Kasumi-1 (cell line): ENCODE measurements at places on chromosomes 2 and 18.

DNA sequence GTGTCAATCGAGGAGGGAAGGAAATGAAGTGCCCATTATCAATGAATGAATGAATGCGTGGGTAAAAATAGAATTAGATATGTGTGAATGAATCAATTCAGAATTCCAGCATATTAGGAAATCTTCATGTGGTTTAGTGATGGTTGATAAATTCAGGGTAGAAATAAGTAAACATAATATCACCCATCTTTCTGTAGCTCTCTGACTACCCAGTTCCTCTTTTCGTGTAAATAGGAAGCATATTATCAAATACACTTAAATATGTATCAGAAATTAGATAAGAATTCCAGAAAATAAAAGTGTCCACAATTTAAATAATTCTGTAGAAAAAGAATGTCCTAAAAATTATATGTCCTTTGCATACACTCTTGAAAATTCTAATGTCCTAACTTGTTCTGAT, 552.9 kb upstream of the LRATD1 start:
- no peak for DNase-seq

- no peak for DNase-seq
Observed at GRCh38 chr2:202099515-202099914, 26.5 kb downstream of the KIAA2012 start.

- DNase-seq, result no peak
Observed at GRCh38 chr2:224613543-224614286, 28.6 kb upstream of the CUL3 start.

DNA sequence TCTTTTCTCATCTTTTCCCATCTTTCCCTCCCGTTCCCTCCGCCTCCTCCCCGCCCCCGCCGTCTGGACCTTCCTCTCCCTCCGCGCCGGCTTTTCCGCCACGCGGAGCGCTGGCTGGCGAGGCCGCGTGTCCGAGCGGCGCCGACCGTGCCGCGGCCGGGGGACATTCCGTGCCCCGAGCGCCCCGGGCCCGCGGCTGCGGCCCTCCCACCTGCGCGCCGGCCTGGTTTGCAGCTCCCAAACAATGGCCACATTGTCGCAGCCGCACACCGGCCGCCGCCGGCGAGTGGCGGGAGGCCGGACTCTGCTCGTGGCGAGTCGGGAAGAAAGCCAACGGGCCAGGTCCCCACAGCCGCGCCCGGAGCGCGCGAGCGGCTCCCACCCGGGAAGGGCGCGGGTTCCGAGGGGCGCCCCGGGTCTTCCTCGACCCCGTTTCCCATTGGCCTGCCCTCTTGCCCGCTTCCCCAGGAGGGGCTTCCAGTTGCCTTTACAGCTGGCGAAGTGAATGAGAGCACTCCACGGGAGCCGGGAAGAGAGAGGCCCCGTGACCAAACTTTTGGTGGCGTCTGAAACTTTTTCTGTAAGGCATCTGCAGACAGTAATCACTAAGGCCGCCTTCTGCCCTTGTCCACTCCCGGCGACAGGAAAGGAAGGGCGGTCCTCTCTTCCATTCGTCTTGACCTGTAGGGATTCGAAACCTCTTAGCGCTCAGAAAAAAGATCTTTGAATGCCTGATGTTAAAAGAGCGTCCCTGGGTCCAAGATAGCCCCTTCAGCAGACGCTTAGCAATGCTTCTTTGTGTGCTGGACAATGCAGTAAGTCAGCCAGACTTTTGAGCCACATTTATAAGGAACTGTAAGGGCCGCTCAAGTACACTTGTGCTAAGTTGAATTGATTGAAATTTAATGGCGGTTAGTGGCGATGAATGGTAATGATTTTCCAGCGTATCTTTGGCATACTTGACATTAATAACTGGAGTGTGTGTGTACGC, 6.2 kb downstream of the GLI2 start:
- DNase-seq, result no peak

- DNase-seq, result no peak
Observed at GRCh38 chr18:10351219-10351818, 103.1 kb upstream of the APCDD1 start.
